T-cell (primary cell): ENCODE measurements at places on chromosomes 6 and 20. TPM values are rescaled to one million over a fixed set of nuclear protein-coding genes. Genes with fewer than 3 reads are reported as not detected.
A peak's percentile ranks its signal among the peaks of the same experiment; 100 is the strongest.

- H3K4me3 ChIP-seq, result no peak overlapping the region
- no peaks in the 10 kb centered on the region for H3K4me1 ChIP-seq
- peaks cover 6% of the 10 kb centered on the region for H3K27me3 ChIP-seq
- H3K27ac ChIP-seq, result no peak overlapping the region
- DNase-seq, result no peak
- H3K36me3 ChIP-seq, result no peaks in the 10 kb centered on the region
Observed at GRCh38 chr6:87791982-87792381, 89.9 kb upstream of the AKIRIN2 start.

- DNase-seq, result no peak
- H3K36me3 ChIP-seq, result no peaks in the 10 kb centered on the region
- H3K4me1 ChIP-seq, result no peaks in the 10 kb centered on the region
- no peaks in the 10 kb centered on the region for H3K27me3 ChIP-seq
- no peak overlapping the region for H3K27ac ChIP-seq
- no peak overlapping the region for H3K4me3 ChIP-seq
Observed at GRCh38 chr6:70524721-70525286, 41.9 kb upstream of the SDHAF4 start.

- no peak overlapping the region for H3K27ac ChIP-seq
- no peak overlapping the region for H3K4me3 ChIP-seq
- H3K27me3 ChIP-seq, result no peaks in the 10 kb centered on the region
- DNase-seq, result no peak
- H3K36me3 ChIP-seq, result no peaks in the 10 kb centered on the region
- no peaks in the 10 kb centered on the region for H3K4me1 ChIP-seq
Observed at GRCh38 chr6:100184473-100184872, 190.4 kb upstream of the MCHR2 start.

KIAA1755 gene
- total RNA-seq, result not detected

GRCh38 chr6:2033544-2033943 is 211.9 kb downstream of the GMDS start:
- H3K4me3 ChIP-seq, result no peak overlapping the region
- no peaks in the 10 kb centered on the region for H3K36me3 ChIP-seq
- peaks cover 13% of the 10 kb centered on the region for H3K4me1 ChIP-seq
- no peaks in the 10 kb centered on the region for H3K27me3 ChIP-seq
- no peak for DNase-seq
- no peak overlapping the region for H3K27ac ChIP-seq

DNA sequence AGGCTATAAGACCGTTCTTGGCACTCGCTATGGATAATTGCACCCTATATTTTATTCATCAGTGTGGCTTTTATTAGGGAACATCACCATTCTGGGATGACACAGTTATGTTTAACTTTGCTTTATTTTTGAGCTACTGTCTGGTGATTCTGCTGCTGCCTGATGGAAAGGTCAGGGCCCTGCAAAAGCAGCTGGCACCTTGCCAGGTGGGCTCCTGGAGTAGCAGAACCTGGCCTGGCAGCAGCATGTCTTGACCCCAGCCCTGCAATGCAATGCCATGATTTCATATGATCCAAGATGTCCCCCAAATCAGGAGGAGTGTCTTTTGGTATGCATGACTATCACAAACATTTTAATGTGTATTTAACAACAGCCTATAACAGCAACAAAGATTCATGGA is 228.4 kb upstream of the RSPO3 start:
- H3K4me1 ChIP-seq, result no peaks in the 10 kb centered on the region
- H3K27me3 ChIP-seq, result no peaks in the 10 kb centered on the region
- no peak for DNase-seq
- H3K4me3 ChIP-seq, result no peak overlapping the region

GRCh38 chr6:101114703-101115102 is 233.6 kb upstream of the ASCC3 start:
- H3K4me1 ChIP-seq, result no peaks in the 10 kb centered on the region
- no peak overlapping the region for H3K4me3 ChIP-seq
- H3K27ac ChIP-seq, result no peak overlapping the region

- no peak overlapping the region for H3K27ac ChIP-seq
- H3K4me3 ChIP-seq, result peak overlapping the region; percentile 18
- no peaks in the 10 kb centered on the region for H3K36me3 ChIP-seq
- H3K4me1 ChIP-seq, result peaks cover 27% of the 10 kb centered on the region
- DNase-seq, result peak; percentile 42
- H3K27me3 ChIP-seq, result peaks cover 18% of the 10 kb centered on the region
Observed at GRCh38 chr6:166760288-166760687, 133.2 kb upstream of the RPS6KA2 start.

DNA sequence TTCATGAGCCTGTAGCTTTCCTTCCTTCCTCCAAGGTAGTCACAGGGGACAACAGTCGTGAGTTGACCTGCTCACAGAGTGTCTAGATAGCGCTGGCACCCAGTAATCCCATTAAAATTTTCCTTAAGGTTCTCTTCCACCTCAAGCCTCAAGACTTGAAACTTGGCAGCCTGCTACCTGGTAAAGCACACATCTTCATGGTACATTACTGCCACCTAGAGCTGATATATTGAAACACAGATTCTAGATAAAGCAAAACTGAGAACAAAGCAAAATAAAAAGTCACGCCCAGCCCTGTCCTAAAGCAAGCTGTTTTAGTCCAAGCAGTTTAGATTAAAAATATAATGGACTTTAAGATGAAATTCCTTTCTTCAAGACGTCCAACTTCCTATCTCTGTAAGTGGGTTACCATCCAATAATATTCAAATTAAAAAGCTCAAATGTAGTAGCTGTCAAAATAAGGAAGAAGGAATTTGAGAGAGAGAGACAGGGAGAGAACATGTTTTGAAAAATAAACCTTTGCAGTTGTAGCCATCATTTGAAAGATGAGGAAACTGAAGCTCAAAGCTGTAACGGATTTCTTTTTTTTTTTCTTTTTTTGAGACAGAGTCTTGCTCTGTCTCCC is 50.7 kb upstream of the CD83 start:
- no peak overlapping the region for H3K4me3 ChIP-seq
- no peaks in the 10 kb centered on the region for H3K36me3 ChIP-seq
- no peak for DNase-seq
- H3K27me3 ChIP-seq, result no peaks in the 10 kb centered on the region
- no peak overlapping the region for H3K27ac ChIP-seq

GLP1R gene
- not detected for total RNA-seq

LY6G5B gene
- total RNA-seq, result 44.2 TPM

APOBEC2 gene
- total RNA-seq, result not detected

DNA sequence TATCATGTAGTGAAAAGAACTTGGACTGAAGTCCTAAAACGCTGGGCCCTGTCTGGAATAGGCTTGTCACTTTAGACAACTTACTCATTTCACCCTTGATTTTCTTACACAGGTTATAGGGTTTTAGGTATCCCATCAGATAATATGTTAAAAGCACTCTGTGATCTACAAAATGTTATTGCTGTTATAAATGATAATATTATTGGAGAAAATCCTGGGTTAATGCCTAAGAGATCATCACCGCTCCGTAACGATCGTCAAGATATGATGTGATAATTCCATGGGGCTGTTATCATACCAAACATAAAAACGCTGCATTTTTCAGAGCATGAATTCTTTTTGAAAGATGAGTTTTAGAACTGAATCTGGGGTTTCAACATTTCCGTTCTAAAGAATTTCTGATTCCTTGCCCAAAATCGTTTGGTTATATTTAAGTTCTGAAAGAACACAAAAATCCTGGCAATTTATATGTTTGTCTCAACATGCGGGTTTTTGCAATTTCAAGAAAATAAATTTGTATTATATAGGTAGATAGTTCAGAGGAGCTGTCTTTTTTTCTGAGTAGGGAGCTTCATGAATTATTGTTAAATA is 154.8 kb downstream of the FOXC1 start:
- H3K27me3 ChIP-seq, result no peaks in the 10 kb centered on the region
- no peak for DNase-seq
- no peaks in the 10 kb centered on the region for H3K36me3 ChIP-seq
- no peak overlapping the region for H3K27ac ChIP-seq
- no peak overlapping the region for H3K4me3 ChIP-seq
- H3K4me1 ChIP-seq, result peaks cover 3% of the 10 kb centered on the region

DNA sequence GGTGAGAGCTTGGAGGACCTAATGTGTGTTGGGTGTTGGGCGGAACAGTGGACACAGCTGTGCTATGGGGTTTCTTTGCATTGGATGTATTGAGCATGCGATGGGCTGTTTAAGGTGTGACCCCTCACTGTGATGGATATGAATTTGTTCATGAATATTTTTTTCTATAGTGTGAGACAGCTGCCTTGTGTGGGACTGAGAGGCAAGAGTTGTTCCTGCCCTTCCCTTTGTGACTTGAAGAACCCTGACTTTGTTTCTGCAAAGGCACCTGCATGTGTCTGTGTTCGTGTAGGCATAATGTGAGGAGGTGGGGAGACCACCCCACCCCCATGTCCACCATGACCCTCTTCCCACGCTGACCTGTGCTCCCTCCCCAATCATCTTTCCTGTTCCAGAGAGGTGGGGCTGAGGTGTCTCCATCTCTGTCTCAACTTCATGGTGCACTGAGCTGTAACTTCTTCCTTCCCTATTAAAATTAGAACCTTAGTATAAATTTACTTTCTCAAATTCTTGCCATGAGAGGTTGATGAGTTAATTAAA is 3.0 kb downstream of the HLA-A start:
- H3K36me3 ChIP-seq, result peaks cover 46% of the 10 kb centered on the region
- H3K27ac ChIP-seq, result peak overlapping the region; percentile 55
- peaks cover 47% of the 10 kb centered on the region for H3K4me1 ChIP-seq
- H3K27me3 ChIP-seq, result no peaks in the 10 kb centered on the region
- H3K4me3 ChIP-seq, result peak overlapping the region; percentile 88

ADGRF1 gene
- total RNA-seq, result not detected

- no peak overlapping the region for H3K27ac ChIP-seq
- H3K4me3 ChIP-seq, result no peak overlapping the region
- peaks cover 4% of the 10 kb centered on the region for H3K4me1 ChIP-seq
- H3K36me3 ChIP-seq, result no peaks in the 10 kb centered on the region
- no peak for DNase-seq
- no peaks in the 10 kb centered on the region for H3K27me3 ChIP-seq
Observed at GRCh38 chr6:40349123-40349900, 237.9 kb downstream of the LRFN2 start.

DNA sequence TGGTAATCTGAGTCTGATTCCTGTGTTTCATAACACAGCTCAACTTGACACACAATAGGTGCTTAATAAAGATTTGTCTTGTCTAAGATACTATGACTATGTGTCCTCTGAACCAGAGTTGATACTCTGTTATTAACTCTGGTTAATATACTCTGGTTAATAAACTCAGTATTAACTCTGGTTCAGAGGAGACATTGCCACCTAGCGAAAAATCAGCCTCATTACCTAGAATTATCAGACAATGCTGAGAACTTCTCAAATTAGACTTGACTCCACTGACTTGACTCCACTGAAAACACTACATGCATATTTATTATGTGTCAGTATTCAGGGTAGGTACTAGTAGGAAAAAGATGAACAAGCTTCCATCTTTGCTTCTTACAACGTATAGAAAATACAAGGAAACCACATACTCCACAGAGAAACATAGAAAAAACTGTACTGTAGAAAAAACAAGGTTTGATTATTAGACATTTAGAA is 73.9 kb downstream of the AHI1 start:
- no peaks in the 10 kb centered on the region for H3K4me1 ChIP-seq
- H3K36me3 ChIP-seq, result no peaks in the 10 kb centered on the region
- no peak overlapping the region for H3K4me3 ChIP-seq
- DNase-seq, result peak; percentile 52
